NCI-H187 treated with DMSO at 0.1 percent for 48 hours (cell line): ENCODE measurements at places on chromosomes 6 and 20.

DNA sequence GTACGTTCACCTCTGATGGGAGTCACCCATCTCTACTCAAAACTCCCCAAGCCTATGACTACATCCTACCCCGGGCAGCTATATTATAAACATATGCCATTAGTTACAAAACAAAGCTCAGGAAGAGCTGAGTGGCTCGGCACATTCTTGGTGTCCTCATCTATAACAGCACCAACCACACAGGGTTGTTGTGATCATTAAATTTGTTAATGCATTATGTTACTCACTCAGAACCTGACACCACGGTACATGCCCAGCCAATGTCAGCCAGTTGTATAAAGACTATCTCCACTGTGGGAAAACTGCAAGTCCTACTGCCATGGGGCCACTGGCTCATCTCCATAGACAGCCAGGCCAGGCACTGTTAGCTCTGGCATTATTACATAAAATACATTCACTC is 7.7 kb downstream of the CDK5RAP1 start:
- no peak for DNase-seq

DNA sequence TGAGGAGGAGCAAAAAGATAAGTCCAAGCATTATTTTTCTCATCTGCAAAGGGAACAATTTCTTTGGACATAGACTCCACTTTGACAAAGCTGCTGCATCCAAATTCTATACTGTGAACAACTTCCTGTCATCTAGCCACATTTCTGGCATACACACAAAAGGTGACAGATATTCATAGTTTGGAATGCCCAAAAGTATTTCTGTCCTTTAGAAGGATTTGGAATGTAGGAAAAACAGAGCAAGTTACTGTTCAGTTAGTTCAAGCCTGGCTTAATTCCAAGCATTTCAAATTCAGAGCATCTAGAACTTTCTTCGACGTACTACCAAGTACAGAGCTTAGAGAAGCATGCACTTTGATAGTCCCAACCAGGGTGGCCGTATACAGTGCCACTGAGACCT is 134.0 kb downstream of the PDE7B start:
- DNase-seq, result no peak

DNA sequence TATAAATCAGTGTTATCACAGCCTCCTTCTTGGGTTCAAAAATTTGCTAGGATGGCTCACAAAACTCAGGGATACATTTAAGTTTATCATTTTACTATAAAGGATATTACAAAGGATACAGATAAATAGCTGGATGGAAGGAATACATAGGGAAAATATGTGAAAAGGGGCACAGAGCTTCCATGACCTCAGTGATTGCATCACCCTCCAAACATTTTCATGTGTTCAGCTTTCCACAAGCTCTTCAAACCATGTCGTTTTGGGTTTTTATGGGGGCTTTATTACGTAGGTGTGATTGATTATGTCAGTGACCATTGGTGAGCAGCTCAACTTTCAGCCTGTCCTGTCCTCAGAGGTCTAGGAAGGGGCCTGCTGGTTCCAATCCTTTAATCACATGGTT is 68.0 kb downstream of the CYB5R4 start:
- no peak for DNase-seq

DNA sequence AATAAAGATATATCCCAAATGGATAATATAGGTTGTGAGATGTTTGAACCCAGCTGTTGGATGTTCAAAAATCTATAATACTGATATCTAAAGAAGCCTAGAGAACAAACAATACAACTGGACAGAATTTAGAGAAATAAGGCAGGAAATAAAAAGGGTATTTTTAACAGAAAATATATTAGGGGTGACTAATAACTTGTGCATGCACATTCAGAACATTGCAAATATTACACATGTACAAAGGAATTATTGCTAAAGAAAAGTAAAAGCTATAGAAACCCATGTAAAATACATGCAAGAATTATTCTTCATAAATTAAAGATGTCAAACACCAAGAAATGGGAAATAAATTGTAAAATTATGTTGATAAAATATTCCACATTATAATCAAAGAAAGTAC is 32.7 kb upstream of the HCRTR2 start:
- DNase-seq, result no peak

GRCh38 chr6:97674802-97675201 is 391.8 kb upstream of the MMS22L start:
- no peak for DNase-seq

DNA sequence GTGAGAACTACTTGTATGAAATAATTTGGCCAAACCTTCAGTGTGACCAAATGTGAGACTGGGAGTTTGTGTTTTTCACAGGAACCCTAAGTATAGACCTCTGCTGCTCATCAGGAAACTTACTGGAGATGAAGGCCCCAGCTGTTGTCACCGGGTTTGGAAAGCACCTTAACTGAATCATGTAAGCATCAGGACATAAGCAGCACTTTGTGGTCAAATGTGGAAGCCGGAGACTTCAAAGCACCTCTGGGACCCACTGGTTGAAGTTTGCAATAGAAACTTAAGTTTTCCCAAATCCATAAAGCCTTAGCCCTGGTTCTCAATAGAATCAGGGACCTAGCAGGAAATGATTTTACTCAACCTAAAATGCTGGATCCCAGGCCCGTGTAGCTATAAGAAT is 14.3 kb downstream of the TTPAL start:
- DNase-seq, result no peak

GRCh38 chr6:24391756-24392405 is 10.9 kb upstream of the MRS2 start:
- DNase-seq, result no peak

GRCh38 chr20:53652090-53652858 is 58.6 kb upstream of the ZNF217 start:
- DNase-seq, result no peak

DNA sequence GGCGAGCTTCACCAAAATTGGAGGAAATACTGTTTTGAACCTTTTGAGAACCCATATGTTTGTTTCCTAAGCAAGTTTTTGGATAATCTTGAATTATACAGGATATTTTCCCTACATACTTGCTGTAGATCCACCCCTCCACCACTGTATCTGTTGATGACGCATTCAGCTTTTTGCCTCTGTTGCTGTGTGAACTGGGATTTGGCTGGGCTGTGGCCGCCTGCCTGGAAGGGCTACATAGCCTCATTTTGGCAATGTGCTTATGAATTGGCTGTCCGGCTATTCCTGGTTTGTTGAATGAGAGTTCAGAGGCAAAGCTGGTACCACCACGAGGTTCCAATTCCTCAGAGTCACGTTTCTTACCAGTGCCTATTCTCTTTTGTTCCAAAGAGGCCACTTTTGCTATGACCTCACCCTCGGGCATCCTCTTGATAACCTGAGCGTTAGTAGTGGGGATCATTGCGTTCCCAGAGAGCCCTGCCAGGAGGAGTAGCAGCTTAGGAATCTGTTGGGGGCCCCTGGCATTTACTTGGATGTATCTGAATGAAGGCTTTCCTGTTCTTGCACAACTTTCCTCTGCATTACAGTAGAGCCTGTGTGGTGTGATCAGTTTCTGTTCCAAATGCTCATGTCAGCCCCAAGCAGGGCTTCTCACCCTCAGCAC is 6.4 kb downstream of the FAM83D start:
- DNase-seq, result no peak

GRCh38 chr6:41936073-41936837 is 5.4 kb downstream of the CCND3 start:
- no peak for DNase-seq

GRCh38 chr6:43575105-43575771 is 600 bp downstream of the XPO5 start:
- DNase-seq, result no peak

DNA sequence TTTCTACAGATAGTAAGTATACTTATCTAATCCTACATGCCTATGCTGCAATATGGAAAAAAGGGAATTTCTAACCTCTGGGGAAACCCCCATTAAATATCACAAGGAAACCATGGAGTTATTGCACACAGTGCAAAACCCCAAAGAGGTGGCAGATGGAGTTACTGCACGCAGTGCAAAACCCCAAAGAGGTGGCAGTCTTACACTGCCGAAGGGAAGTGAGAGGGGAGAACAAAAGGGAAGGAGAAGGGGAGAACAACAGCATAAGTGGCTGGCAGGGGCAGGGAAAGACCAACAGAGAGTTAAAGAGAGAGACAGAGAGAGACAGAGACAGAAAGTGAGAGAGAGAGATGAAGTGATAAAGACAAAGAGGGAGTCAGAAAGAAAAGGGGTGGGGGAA is 43.8 kb upstream of the EIF2S2 start:
- DNase-seq, result no peak

GRCh38 chr20:7180256-7181045 is 413.0 kb downstream of the BMP2 start:
- DNase-seq, result no peak

DNA sequence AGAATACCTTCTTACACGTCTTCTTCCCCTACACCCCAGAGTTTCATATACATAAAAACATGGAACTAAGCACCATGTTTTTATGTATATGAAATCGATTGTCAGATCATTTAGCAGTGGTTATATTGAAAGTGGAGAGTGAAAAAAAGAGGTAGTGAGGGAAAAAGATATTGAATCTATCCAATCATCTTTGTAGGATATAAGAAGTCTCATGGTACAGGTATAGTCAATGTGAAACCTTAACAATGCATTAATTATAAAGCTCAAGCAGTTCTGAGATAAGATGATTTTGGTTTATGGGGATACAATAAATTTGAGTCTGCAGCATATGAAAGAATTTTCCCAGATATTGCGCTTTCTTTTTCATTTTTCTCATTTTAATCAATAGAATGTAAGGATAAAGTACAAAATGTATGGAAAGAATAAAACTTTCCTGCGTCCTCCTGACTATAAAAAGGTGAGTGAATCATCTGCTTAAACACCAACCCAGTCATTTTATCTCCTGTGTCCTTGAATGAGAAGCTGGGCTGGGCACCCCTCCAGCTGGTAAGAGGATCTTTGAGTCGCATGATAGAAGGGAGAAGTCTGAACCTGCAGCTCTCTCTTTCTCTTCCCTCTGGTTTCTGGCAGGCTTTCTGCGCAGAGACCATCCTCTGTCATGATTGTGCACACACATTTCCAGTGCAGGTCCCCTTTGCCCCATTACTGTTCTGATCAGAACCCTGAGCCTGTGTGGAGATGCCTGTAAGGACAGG is 28.1 kb upstream of the AKIRIN2 start:
- DNase-seq, result no peak

- no peak for DNase-seq
These were observed 335.6 kb upstream of the BTBD3 start for GRCh38 chr20:11582060-11582459.

DNA sequence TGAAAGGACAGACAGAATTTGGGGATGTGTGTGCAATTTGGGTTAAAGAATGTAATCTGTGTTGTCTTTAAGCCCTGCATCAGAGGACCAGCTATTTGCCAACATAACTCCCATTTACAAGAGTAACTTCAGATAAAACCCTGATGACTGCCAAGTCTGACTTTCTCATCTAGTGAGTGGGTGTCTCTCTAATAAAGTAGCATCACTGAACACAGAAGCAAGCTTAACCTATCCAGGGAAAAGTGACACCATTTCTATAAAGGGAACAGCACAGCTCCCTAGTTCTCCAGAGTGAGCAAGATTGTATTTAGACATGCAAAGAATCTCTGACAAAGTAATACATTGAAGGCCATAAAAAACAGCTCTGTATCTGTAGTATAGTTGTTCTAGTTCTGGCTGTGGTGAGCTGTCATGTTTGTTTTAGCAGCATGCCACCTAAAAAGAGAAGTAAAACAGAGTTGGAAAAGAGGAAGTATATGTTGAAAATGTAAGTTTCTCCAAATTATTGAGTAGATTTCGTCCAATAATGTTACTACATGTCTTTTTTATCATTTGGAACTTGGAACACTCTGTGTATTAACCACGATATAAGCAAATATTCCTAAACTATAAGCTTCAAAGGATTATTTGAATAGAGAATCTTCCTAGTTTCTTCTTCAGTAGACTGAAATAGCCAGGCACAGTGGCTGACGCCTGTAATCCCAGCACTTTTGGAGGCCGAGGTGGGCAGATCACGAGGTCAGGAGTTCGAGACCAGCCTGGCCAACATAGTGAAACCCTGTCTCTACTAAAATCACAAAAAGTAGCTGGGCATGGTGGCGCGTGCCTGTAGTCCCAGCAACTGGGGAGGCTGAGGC is 8.8 kb upstream of the PIM1 start:
- DNase-seq, result no peak

GRCh38 chr20:36591854-36592641 is 13.5 kb upstream of the RAB5IF start:
- no peak for DNase-seq
